NCI-H1417 treated with DMSO at 0.1 percent for 48 hours (cell line): ENCODE measurements at places on chromosomes 2 and 18.

DNA sequence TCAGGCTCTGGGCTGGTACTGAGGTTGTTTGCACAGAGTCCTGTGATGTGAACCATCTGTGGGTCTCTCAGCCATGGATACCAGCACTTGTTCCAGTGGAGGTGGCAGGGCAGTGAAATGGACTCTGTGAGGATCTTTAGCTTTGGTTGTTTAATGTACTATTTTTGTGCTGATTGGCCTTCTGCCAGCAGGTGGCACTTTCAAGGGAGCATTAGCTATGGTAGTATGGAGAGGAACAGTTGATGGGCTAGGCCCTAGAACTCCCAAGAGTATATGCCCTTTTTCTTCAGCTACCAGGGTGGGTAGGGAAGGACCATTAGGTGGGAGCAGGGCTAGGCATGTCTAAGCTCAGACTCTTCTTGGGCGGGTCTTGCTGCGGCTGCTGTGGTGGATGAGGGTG lies 257.0 kb upstream of the GYPC start:
- no peak for DNase-seq

DNA sequence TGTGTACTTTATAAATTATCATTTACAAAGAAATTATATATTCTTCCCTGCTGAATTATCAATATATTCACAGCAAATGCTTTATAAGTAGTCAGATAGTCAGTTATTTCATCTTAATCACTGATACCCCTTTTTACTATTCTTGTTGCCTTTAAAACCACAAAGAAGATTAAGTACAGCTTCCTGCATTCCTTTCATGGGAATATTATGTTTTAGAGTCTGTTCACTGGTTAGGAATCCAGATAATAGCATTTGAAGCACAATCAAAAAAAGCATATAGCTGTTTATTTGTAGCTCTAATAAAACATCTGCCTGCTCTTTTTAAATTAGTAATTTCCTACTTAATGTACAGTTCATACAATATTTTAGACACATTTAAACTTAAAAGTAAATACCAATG lies 508.9 kb downstream of the FBXO15 start:
- DNase-seq = no peak

DNA sequence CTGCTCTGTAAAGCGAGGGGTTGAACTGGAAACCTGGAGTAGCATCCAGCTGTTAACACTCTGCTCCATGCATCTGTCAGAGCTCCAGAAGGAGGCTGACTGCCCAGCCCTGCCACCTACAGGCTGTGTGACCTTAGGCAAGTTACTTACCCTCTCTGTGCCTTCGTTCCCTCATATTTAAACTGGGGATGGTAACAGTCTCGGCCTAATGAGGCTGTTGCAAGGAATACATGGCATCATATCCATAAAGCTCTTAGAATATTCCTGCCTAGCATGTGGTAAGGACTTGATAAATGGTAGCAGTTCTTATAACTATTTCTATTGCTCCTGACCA lies 80.6 kb downstream of the LRRFIP1 start:
- no peak for DNase-seq

DNA sequence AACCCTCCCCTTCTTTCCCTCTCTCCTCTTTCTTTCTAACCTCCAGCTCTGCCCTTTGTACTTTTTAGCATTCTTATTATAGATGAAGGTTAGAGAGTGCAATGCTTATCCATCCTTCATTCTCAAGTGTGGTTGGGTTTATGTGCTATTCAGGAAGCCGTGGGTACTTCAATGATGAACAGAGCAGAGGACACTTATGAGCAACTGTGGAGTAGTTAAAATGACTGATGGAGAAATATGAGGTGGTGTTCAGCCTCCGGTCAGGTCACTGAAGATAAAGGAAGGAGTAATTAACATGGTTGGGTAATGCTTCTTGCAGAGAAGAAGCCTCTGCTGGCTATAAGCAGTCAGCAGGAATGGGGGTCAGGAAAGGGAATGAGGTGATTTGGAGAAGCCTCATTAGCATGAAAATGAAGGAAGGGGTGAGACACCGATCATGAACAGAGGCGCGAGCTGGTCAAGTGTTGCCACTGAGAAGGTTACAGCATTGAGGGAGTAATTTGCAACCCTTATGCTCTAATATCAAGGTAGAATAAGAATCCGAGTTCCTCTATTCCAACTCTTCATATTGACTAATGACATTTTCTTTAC lies 174.7 kb downstream of the LPIN1 start:
- no peak for DNase-seq
